NAMALWA (cell line): ENCODE measurements at places on chromosomes 1 and 21.
A peak's percentile ranks its signal among the peaks of the same experiment; 100 is the strongest.

DNA sequence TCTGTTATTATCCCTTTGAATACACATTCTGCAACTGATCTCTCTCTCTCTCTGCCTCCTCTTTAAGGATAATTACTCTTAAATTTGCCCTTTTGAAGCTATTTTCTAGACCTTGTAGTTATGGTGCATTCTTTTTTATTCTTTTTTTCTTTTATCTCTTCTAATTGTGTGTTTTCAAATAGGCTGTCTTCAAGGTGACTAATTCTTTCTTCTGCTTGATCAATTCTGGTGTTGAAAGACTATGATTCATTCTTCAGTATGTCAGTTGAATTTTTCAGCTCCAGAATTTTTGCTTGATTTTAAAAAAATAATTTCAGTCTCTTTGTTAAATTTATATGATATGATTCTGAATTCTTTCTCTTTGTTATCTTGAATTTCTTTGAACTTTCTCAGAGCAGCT lies 95.6 kb upstream of the GPR52 start:
- DNase-seq = no peak

GRCh38 chr1:221419513-221420095 lies 322.3 kb downstream of the DUSP10 start:
- DNase-seq = no peak

- DNase-seq = no peak
These were observed 803 bp upstream of the RHBG start for GRCh38 chr1:156368157-156368658.

GRCh38 chr1:117760069-117760468 lies 154.2 kb downstream of the TENT5C start:
- no peak for DNase-seq

- DNase-seq = no peak
These were observed 44.4 kb downstream of the STPG1 start for GRCh38 chr1:24369199-24369598.

- DNase-seq = no peak
These were observed 244.7 kb downstream of the PTPRU start for GRCh38 chr1:29481031-29481430.

GRCh38 chr1:11730429-11730891 lies 5.5 kb upstream of the AGTRAP start:
- peak; percentile 74 for DNase-seq

GRCh38 chr1:151311589-151312331 lies 15.5 kb downstream of the PI4KB start:
- DNase-seq = no peak

- no peak for DNase-seq
These were observed 85.9 kb downstream of the KCNJ15 start for GRCh38 chr21:38342739-38343138.

GRCh38 chr1:86356247-86356646 lies 39.9 kb downstream of the ODF2L start:
- DNase-seq = no peak

- DNase-seq = no peak
These were observed 380.5 kb downstream of the SMYD3 start for GRCh38 chr1:246126580-246126979.

DNA sequence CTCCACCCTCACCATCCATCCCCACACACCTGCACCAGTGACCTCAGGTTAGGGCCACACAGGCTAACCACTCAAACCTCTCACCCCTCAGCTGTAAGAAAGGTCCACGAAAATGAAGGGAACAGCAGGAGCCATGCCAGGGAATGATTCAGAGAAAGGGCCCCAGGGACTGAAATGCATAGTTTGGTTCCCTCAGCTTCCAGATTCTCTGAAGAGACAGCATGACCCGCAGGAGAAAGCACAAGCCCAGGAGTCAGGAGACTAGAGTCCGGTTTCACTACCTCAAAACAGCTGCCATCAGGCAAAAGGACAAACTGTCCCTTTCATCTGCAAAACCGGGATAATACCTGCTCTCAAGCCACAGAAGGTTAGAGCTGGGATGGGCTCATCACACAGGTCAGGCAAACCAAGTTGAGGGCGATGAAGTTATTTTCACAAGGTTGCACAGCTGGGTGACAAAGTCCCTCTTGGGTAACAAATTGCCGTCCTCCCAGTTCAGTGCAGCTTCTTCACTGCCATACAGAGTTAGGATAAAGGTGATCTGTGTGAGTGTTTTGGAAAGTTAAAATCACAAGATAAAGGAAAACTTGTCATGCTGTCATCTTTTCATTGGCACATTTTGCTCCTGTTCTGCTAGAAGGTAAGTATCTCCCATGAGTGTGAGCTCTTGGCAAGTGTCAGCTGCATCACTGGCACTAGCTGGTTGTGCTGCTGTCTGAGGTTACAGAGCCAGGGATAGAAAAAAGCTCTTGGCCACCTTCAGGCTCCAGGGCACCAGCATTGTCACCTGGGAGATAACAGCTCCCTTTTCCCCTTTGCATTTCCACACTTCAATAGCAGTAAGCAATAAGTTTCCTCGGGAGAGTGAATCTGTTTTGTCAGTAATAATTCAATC lies 120.4 kb downstream of the KCNH1 start:
- DNase-seq = no peak

GRCh38 chr1:118247593-118247992 lies 62.6 kb upstream of the SPAG17 start:
- peak; percentile 21 for DNase-seq

GRCh38 chr1:225602590-225603206 lies 50.2 kb downstream of the ENAH start:
- peak; percentile 35 for DNase-seq

DNA sequence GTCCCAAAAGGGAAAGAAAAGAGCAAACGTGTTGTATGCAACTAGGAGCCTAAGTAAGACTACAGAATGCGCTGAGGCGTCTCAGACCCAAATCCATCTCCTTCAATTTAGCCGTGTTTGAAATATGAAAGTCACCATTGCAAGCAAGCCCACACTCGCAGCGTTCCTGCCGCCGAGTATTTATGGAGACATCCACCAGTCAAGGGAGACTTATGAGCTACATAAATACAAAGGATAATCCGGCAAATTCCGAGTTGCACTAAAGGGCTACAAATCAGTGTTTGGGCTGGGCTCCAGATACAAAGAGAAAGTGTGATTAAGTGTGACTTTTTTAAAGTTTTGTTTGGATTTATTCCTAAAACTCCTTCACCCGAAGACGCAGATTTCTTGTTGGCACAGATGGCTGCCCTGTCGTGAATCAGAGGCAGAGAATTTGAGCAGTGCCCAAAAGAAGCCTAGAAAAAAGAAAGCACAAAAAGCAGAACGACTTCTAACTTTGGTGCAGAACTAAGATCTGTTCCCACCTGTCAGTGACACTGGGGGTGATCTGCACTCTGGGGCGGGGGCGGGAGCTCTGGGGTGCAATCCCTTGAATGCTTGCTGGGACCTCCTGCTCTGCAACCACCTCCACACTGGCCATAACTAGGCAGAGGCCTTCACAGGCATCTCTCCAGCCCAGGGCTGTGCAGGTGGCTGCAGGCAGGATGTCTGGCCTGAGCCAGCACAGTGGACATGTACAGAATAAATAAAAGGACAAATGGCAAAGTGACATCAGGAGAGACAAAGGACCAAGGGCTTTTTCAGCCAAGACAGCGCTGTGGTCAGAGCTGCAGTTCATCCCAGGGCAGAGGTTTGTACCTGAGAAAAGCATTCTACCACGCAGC lies 489.7 kb downstream of the NPHP4 start:
- DNase-seq = no peak

GRCh38 chr1:112257043-112257835 lies 138.8 kb upstream of the CTTNBP2NL start:
- no peak for DNase-seq

- no peak for DNase-seq
These were observed 8.3 kb upstream of the CHD5 start for GRCh38 chr1:6188466-6188865.

- DNase-seq = no peak
These were observed 68.3 kb downstream of the CLIC6 start for GRCh38 chr21:34737115-34737514.

GRCh38 chr1:214739621-214740238 lies 136.7 kb downstream of the CENPF start:
- DNase-seq = no peak

GRCh38 chr1:56562891-56563452 lies 16.4 kb downstream of the PLPP3 start:
- DNase-seq = no peak

DNA sequence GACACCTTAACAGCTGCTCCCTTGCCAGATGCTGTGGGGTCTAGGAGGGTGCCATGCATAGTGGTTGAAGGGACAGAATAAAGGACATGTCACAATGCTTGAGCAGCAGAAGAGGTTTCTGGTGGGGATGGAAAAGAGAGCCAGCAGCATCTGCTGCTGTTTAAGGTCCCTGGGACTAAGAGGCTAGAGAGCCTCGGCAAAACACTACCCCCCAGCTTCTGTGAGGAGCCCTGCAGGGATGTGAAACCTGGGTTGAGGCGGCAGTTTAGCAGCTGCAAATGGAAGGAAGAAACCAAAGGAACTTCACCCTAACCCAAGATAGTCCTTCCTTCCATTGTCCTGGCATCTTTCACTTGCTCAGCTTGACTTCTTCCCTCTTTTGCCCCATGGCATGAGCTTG lies 39.4 kb downstream of the PLXNA2 start:
- DNase-seq = no peak

DNA sequence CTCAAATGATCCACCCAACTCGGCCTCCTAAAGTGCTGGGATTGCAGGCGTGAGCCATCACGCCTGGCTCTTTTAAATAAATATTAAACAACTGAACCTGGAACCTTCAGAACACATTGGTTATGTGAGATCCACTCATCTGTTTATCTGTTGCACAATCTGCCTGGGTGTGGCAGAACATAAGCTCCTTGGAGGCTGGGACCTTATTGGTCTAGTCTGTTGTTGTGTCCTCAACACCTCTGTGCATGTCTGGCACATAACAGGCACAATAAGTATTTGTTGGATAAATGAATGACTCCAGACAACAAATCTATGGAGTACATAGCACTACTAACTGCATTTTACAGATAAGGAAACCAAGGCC lies 4.1 kb upstream of the NBL1 start:
- DNase-seq = no peak

GRCh38 chr1:7388488-7389185 lies 382.5 kb upstream of the VAMP3 start:
- DNase-seq = no peak

- no peak for DNase-seq
These were observed 4.7 kb downstream of the SORT1 start for GRCh38 chr1:109392788-109393616.

DNA sequence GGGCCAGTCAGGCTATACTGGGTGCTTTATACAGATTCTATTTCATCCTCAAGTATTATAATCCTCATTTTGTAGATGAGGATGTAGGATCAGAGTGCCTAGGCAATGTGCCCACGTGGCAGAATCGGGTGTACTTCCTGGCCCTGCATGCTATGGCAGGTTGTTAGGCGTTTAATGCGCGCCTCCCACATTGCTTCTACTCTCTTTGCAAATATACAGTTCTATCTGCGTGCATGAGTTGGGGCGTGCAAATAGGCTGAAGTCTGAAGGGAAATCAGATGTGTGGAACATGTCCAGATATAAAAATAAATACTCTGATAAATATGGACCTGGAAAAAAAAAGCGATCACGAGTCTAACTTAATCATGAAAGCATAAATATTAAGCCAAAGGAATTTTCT lies 194.7 kb upstream of the FMN2 start:
- DNase-seq = no peak

DNA sequence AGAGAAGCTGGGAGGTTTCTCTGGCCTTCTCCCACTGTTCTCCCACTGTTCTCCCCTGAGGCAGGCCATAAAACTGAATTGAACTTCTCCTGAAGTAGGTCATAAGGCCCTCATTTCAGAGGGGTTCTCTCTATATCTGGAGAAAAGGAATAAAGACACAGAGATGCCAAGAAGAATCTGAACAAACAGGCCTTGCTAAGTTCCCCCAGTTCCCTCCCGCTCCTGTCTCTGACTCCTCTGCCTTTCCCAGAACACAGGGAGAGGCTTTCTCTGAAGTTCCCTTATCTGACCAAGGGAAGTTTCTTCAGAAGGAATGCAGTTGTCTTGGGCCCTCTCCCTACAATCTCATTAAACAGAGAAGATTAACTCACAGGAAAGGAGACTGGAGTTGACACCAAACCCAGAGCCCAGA lies 83.4 kb downstream of the SLC16A1 start:
- no peak for DNase-seq

DNA sequence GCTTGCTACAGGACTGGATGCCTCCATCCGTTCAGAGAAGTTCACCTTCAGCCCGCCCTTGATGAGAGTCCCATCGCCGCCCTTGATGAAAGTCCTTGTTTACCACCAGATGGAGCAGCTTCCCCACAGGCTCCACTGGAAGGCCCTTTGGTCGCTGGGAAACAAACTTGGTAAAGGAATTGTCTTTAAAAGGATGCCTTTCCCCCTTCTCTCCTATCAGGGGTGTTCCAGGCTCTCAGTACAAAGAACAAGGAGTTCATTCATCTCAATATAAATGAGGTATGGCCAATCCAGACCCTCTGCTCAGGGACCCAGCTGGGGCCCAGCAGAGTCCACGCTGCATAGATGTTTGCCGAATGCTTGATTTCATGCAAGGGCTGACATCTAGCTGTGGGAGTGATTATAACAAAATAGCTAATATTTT lies 50.8 kb downstream of the CAPN9 start:
- DNase-seq = peak; percentile 34

DNA sequence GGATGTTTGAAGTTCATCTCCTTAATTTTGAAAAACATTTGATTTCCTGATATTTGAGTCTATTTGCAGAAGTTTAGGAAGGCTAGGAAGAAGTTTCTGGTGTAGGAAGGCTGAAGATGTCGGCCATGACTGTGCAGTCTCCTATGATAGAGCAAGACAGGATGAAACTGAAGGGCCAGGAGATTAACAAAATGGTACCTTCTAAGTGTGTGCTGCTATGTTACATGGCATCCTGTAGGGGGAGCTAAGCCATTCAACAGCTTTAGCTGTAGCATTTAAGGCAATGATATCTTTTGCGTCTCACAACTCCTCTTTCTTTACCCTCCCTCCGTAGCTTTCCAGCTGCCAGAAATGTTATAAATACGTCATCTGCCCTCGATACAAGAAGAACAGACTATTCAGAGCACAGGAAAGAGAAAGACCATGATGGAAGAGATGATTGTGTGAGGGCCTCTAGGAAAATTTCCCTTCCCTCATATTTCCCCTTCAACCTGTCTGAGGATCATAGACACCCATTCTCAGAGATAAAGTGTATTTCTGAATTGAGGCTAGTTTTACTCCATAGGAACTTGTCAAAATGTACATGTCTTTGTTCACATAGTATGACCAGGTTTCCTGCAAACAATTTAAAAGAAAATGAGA lies 61.1 kb downstream of the XCL1 start:
- DNase-seq = peak; percentile 66

GRCh38 chr1:171834821-171835220 lies 6.5 kb upstream of the DNM3 start:
- DNase-seq = no peak

DNA sequence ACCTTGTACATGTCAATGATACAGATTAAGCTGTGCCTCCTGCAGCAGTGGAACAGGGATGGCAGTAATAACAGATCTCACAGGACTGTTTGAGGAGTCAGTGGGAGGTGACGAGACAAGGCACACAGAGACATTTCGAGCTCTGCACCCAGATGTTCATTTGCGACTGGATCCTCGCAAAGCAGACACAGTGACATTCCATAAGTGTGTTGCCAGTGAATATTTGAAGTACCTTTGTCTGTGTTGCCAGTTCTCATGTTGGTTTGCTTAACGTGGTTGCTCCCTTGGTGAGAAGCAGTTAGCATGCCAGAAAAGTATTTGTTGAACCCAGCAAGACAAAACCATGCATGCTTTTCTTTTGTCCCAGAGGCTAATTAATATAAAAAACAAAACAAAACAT lies 67.0 kb downstream of the NID1 start:
- no peak for DNase-seq
